Panc1 (cell line): ENCODE measurements at places on chromosomes 3 and 15. TPM values are rescaled to one million over a fixed set of nuclear protein-coding genes. Genes with fewer than 3 reads are reported as not detected.

CCR3 gene
- total RNA-seq = not detected

TICRR gene
- 20.5 TPM for total RNA-seq

WDR93 gene
- total RNA-seq = 0.18 TPM

PGBD4 gene
- 2.3 TPM for total RNA-seq

CLDN18 gene
- total RNA-seq = 0.08 TPM
